ENCODE measurements at places on chromosomes 16 and 17. TPM values are rescaled to one million over a fixed set of nuclear protein-coding genes. Genes with fewer than 3 reads are reported as not detected.
A peak's percentile ranks its signal among the peaks of the same experiment; 100 is the strongest.

Gene TBC1D3E
- not detected for total RNA-seq

Gene ADAT1
- 46.0 TPM for total RNA-seq

GRCh38 chr17:13690806-13691205 is 89.1 kb upstream of the HS3ST3A1 start:
- no peaks in the 10 kb centered on the region for H3K27me3 ChIP-seq
- no peak overlapping the region for H3K4me3 ChIP-seq
- H3K27ac ChIP-seq, result no peak overlapping the region
- no peaks in the 10 kb centered on the region for H3K4me1 ChIP-seq
- DNase-seq, result no peak

- H3K4me1 ChIP-seq, result peaks cover 6% of the 10 kb centered on the region
- DNase-seq, result no peak
- no peak overlapping the region for H3K4me3 ChIP-seq
These were observed 423.5 kb downstream of the MAF start for GRCh38 chr16:79177018-79177417.

GRCh38 chr17:2484876-2485275 is 26.8 kb downstream of the METTL16 start:
- no peak overlapping the region for H3K27ac ChIP-seq
- DNase-seq, result peak; percentile 46
- H3K4me3 ChIP-seq, result no peak overlapping the region
- no peaks in the 10 kb centered on the region for H3K36me3 ChIP-seq

DNA sequence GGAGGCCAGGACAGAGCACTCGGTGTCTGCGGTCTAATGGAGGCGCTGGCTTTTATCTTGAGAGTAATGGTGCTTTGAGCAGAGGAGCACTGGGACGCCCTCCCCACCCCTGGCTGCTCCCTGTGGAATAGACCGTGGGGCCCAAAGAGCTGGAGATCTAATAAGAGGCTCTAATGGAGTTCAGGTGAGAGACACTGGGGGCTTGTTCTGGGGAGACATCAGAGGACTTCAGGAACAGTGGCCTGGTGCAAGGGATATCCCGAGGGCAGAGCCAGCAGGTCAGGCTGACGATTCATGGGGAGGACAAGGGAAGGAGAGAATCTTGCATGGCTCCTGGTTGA is 9.5 kb upstream of the KRT19 start:
- H3K36me3 ChIP-seq, result no peaks in the 10 kb centered on the region
- no peaks in the 10 kb centered on the region for H3K27me3 ChIP-seq
- DNase-seq, result no peak
- no peak overlapping the region for H3K4me3 ChIP-seq

DNA sequence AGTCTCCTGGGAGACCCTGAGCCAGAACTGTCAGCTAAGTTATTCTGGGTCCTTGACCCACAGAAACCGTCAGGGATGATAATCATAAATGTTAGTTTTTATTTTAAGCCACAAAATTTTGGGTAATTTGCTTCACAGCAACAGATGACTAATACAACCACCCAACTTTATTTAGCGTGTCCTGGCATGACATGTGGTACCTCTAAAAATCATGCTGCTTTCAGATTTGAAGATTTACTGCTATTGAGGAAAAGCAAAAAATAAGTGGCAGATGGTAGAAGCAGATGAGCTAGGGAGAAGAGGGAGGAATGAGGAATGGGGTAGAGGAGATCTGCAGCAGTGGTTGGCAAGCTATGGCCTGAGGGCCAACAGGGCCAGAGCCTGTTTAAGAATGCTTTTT is 90.4 kb downstream of the TMEM100 start:
- H3K27ac ChIP-seq, result no peak overlapping the region
- no peaks in the 10 kb centered on the region for H3K36me3 ChIP-seq
- H3K4me3 ChIP-seq, result no peak overlapping the region

DNA sequence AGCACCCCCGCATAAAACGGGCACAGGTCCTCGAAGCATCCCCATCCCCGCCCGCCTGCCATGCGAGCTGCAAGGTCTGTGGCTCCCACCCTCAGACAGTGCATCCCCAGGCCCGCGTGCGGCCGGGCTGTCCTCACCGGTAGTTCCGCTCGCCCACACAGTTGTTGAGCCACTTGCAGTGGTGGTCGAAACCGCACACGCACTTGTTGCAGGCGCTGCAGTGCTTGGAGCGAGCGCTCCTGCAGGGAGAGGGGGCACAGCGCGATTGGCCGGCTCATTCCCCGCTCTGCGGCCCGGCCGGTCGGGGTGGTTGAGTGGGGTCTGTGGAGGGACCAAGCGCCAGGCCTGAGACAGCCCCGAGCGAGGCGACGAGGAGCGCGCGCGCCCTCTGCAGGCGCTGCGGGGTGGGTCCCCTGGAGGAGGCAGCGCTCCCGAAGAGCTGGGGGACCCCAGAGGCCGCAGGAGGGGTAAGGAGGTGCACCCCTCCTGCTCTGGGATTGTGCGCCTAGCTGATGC is 6.0 kb upstream of the TPPP3 start:
- DNase-seq, result peak; percentile 90
- H3K4me3 ChIP-seq, result no peak overlapping the region
- H3K27ac ChIP-seq, result no peak overlapping the region
- no peaks in the 10 kb centered on the region for H3K36me3 ChIP-seq

DNA sequence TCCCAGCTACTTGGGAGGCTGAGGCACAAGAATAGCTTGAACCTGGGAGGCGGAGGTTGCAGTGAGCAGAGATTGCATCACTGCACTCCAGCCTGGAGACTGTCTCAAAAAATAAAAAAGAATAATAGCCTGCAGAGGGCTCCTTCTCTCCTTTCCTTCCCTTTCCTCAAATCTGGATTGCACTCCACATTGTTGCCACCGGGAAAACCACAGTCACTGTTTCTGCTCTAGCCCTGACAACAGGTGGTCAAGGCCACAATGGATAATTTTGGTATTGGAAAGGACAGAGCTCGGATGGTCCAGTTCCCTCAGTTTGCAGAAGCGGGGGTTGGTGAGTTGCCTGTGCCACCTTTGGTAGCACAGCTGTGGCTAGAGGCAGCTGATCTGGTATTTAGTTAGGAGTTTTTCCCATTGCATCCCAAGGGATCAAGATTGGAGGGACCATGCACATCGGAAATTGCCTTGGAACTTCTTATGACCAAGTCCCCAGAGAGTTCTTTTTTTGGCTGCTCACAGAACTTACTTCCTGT is 44.7 kb upstream of the PRSS54 start:
- peak; percentile 29 for DNase-seq
- peaks cover 22% of the 10 kb centered on the region for H3K4me1 ChIP-seq
- H3K4me3 ChIP-seq, result no peak overlapping the region
- H3K27me3 ChIP-seq, result no peaks in the 10 kb centered on the region
- peak overlapping the region; percentile 38 for H3K27ac ChIP-seq

DNA sequence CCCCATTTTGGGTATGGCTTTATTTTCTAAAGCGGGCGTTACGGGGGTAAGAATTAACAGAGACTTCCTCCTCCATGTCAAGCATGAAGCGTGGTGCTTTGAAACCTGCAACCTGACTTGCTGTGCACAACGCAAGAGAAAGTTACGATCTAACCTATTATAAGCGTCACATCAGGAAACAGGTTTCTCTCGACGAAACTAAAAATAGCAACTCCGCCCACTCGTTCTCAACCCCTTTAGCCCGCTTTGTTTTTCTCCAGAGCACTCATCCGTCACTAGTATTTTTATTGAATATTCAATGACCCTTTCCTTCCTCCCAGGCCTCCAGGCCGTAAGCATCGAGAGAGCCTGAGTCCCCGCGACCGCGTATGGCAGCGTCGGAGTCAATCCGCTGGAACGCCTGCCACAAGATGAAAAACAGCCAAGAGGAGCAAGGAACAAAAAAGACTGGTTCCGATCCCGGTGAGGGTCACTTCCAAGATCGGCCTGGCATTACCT is 555 bp downstream of the NUP88 start:
- H3K36me3 ChIP-seq, result peaks cover 26% of the 10 kb centered on the region
- no peaks in the 10 kb centered on the region for H3K27me3 ChIP-seq
- peak overlapping the region; percentile 100 for H3K4me3 ChIP-seq
- no peak for DNase-seq
- peaks cover 11% of the 10 kb centered on the region for H3K4me1 ChIP-seq

DNA sequence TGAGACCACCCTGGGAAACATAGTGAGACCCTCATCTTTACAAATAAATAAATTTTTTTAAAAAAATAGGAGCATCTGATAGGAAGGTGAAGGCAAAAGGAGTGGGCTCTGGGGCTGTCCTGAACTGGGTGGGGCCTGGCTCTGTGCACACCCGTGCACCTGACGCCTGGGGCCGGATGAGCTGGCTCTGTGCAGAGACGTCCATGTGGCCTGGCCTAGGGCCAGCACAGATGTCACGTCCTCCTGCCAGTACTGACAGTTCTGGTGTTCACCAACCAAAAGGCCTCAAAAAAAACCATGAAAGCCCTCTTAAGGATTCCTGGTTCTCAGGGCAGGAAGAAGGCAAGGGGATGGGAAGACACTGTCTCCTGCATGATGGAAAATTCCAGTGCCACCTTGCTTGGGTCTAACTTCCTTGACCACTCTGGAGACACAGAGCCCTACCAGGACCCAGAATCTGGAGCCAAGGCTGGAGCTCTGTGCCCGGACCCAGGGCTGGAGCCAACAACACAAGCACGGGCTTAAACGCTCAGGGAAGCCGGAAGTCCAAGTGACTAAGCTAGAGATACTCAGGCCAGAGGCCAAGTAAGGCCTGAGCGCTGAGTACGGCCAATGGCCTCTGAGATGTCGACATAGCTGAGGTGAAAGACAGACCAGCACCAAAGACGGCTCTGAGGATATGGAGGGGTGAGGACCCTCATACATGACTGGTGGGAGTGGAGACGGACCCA is 32.9 kb downstream of the COPRS start:
- no peak overlapping the region for H3K4me3 ChIP-seq
- no peak for DNase-seq
- no peaks in the 10 kb centered on the region for H3K4me1 ChIP-seq
- no peaks in the 10 kb centered on the region for H3K36me3 ChIP-seq
- no peaks in the 10 kb centered on the region for H3K27me3 ChIP-seq

GRCh38 chr17:11601661-11602060 is 3.4 kb downstream of the DNAH9 start:
- peaks cover 11% of the 10 kb centered on the region for H3K36me3 ChIP-seq
- H3K4me3 ChIP-seq, result no peak overlapping the region
- no peak overlapping the region for H3K27ac ChIP-seq
- peaks cover 5% of the 10 kb centered on the region for H3K4me1 ChIP-seq

- H3K4me1 ChIP-seq, result peaks cover 8% of the 10 kb centered on the region
- no peak overlapping the region for H3K4me3 ChIP-seq
- peak overlapping the region; percentile 76 for H3K27ac ChIP-seq
- no peaks in the 10 kb centered on the region for H3K27me3 ChIP-seq
These were observed 36.8 kb downstream of the WDR45B start for GRCh38 chr17:82611140-82612058.

Measured in WTC11 (cell line).